Mesangial cell (primary cell): ENCODE measurements at places on chromosomes 5 and 9. TPM values are rescaled to one million over a fixed set of nuclear protein-coding genes. Genes with fewer than 3 reads are reported as not detected.

Gene IFNB1
- total RNA-seq: not detected in 2 replicates

Gene SLC45A2
- total RNA-seq: not detected in 2 replicates

Gene TRIM32
- total RNA-seq: 19.4 and 25.1 TPM in 2 replicates

Gene ZNF367
- 1.3 and 6.5 TPM in 2 replicates for total RNA-seq
